PC-3 (cell line): ENCODE measurements at places on chromosomes 3 and 15.

DNA sequence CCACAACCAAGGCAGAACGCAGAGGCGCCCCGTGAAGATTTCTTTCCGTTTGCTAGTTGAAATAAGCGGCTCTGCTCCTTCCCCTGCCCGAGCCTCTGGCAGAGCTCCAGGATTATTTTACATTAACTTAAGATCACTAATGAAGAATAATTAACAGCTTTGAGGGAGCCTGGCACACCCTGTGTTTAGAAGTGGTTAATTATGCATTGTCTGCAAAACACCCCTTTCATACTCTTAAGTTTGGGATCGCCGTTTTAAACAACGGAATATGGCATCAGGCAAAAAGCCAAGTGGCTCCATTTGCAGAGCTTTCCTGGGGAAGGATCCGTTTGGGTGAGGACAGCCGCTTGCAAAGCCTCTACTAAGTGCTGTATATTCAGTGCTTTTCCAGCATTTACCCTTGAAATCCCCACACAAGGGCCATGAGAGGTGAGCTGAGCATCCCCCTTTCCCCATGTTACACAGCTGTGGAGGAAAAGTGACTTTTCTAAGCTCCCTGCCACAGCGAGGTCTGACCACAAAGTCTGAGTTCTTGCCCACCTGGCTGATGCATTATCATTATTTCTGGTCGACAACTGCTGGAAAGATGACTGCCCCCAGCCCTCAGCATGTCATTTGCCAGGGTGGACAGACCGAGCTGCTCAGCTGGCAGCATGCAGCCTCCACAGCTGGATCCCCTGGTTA, 33.9 kb downstream of the IQSEC1 start:
- DNase-seq, result no peak

GRCh38 chr3:130758624-130759369, 12.2 kb upstream of the PIK3R4 start:
- no peak for DNase-seq

DNA sequence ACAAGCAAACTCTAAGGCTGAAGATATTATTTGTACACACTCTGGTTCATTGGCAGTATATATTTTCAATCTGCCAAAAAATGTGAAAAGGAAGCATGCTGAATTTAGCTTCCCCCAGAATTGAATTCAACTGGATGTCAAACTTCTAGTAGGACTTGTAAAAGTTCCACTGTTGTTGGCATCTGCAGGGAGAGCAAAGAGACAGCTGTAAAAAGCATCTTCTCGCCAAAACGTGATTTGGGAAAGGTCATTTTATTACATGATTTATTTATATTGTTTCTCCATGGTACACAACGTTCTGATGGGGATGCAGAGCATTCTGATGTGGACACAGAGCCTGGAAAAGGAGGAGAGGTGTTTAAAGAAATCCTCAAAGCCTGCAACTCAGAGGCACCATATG, 196.7 kb upstream of the ADAMTS9 start:
- no peak for DNase-seq

GRCh38 chr3:40098261-40098759, 211.2 kb upstream of the EIF1B start:
- DNase-seq, result no peak

- DNase-seq, result no peak
Observed at GRCh38 chr3:172236771-172237742, 197.7 kb downstream of the FNDC3B start.

GRCh38 chr15:65761210-65761926, 30.7 kb downstream of the DENND4A start:
- no peak for DNase-seq

GRCh38 chr3:44926172-44926571, 49.8 kb downstream of the ZDHHC3 start:
- no peak for DNase-seq

DNA sequence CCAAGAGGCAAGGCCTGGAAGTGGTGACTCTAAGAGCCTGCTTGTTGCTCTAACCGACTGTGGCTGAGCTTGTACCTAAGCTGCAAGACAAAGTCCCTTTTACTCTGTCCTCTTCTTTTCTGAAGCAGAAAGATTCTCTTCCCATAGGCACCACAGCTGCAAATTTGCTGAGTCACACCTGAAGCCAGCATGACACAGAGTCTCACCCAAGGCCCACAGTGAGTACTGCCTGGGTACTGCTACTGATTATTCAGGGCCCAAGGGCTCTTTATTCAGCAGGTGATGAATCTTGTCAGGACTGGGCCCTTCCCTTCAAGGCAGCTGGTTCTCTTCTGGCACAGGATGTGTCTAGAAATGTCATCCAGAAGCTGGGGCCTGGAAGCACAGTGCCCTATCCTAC, 18.9 kb upstream of the TIGIT start:
- DNase-seq, result no peak

GRCh38 chr3:25103391-25103790, 324.7 kb upstream of the RARB start:
- no peak for DNase-seq

DNA sequence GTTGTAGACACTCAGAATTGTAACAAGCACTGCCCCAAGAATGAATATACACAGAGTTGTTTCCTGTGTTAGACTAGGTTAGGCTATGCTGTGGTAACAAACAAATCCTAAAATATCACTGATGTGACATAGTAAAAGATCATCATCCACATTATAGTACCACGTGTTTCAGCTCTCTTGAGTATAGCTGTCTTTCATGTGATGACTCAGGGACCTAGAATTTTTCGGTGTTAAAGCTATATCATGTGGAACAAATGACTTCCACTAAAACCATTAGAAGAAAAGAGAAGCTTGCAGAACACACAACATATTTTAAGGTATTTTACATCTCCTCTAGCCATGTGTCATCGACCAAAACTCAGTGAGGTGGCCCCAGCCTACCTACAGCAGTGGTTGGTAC, 307.9 kb upstream of the RBMS3 start:
- DNase-seq, result peak; percentile 66

GRCh38 chr3:153658136-153658535, 463.1 kb upstream of the ARHGEF26 start:
- DNase-seq, result no peak

GRCh38 chr3:16186086-16186485, 11.6 kb downstream of the GALNT15 start:
- no peak for DNase-seq

DNA sequence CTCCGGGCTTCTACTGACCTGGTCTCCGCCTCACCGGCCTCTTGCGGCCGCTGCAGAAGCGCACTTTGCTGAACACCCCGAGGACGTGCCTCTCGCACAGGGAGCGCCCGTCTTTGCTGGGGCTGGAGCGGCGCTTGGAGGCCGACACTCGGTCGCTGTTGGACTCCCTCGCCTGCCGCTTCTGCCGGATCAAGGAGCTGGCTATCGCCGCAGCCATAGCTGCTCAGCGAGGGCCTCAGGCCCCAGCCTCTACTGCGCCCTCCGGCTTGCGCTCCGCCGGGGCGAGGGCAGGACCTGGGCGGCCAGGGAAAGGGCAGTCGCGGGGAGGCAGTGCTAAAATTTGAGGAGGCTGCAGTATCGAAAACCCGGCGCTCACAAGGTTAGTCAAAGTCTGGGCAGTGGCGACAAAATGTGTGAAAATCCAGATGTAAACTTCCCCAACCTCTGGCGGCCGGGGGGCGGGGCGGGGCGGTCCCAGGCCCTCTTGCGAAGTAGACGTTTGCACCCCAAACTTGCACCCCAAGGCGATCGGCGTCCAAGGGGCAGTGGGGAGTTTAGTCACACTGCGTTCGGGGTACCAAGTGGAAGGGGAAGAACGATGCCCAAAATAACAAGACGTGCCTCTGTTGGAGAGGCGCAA, 319.2 kb downstream of the FGF12 start:
- DNase-seq, result no peak

DNA sequence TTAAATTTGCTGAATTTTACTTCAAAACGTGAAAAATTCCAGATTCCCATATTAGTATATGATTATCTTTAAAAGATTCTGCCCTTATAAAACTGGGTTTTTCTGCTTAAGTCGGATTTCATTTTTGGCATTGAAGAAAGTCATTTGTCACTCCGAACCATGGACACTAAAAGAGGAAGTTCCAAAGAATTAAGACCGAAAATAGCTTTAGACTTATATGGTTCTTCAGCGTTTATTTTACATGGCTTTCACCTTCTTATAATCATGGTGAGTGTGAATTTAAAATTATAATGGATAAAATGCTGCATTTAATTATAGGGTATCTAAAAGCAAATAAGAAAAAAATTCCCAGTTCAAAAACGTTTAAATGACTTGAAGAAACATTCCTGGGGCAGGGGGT, 1.0 kb downstream of the C3orf38 start:
- DNase-seq, result no peak

DNA sequence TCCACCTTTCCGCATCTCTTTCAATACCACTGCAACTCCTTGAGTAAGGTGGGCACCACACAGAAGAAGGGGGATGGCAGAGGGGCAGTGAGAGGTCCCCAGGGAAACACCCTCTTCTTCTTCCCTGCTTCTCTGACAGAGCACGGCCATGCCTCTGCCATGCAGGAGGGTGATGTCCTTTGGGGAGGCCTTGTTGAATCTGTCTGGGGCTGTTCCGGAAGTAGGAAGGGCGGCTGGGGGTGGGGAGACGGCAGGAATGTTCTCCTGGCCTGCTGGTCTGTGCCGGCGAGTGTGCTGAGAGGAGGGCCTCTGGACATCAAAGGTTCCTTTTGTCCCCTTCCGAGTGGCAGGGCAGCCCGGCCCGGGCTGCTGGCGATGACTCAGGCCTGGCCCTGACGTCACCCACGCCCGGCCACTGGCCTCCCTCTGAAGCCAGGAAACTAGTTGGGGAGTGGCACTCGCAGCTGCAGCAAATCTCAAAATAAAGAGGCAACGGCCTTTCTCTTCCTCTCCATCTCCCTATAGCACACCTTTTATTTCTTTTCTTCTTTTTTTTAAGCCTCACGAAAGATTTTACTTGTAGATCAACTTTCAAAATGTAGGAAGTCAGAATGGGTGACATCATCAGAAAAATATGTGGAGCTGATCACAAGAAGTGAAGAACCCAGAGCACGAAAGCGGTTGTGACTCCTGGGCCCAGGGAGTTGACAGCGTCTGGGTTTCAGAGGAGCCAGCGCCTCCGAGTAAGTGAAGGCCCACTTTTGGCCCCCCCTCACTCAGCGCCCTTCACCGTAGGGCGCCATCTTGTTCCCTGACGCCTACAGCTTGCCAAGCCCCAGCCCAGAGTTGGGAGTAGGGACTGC, at the start of gene ZBTB38:
ZBTB38 (plus strand) TSS at position 443 of the 863 bp plus-strand sequence. CDS start 73,885 bp downstream, outside the sequence.
- DNase-seq, result peak; percentile 89

DNA sequence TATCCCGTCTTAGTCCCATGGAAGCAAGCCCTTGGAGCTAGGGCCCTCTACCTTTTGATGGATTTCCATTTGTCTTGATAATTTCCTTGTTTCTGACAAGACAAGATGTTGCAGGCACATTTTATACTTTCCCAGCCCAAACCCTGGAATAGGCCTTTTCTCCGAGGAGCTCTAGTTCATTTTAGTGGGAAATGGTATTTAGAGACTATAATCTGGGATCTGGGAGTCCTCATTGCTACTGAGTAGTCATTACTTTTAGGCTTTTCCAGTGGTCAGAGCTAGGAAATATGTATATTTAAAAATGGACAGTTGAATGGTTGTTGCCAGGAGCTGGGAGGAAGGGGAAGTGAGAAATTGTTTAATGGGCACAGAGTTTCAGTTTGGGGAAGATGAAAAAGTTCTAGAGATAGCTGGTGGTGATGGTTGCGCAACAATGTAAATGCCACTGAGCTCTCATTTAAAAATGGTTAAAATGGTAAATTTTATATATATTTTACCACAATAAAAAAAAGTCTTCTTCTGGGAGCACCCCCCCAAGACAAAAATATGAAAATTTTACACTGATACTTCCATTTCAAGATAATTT, 31.6 kb downstream of the MLH1 start:
- DNase-seq, result no peak

- peak; percentile 64 for DNase-seq
Observed at GRCh38 chr3:110995461-110996231, 76.0 kb upstream of the NECTIN3 start.

- DNase-seq, result no peak
Observed at GRCh38 chr15:45093013-45093412, 21.0 kb downstream of the DUOX2 start.

GRCh38 chr15:90103701-90104329, 1.5 kb upstream of the IDH2 start:
- DNase-seq, result no peak

DNA sequence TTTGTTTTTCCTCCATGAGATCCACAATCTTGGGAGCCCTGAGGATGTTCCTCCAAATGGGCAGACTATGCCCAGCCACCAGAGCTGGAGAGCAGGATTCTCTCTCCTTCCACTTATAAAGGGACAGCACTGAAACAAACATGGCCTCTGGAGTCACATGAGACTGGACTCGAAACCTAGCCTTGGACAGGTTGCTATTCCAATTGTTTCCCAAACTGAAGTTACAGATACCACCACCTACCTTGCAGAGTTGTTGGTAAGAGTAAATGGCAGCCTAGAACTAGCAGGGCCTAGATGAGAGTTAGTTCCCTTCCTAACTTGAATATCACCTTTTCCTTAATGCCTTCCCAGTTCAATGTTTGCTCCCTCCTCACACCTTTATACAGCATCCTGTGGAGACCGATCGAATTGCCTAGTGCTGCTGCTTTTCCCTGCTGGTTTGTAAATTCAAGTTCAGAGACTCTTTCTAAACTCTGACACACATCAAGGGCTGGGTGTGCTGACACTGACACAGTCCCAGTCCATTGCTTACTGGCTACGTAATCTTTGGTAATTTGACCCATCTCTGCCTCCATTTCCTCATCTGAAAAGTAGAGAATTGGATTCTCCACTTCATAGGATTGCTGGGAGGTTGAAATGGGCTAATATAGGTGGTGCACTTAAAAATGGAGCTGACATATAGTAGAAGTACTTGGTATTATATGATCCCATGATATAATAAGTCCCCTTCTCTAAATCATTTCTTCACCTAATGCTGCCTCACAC, 2.6 kb downstream of the IMP3 start:
- DNase-seq, result no peak

DNA sequence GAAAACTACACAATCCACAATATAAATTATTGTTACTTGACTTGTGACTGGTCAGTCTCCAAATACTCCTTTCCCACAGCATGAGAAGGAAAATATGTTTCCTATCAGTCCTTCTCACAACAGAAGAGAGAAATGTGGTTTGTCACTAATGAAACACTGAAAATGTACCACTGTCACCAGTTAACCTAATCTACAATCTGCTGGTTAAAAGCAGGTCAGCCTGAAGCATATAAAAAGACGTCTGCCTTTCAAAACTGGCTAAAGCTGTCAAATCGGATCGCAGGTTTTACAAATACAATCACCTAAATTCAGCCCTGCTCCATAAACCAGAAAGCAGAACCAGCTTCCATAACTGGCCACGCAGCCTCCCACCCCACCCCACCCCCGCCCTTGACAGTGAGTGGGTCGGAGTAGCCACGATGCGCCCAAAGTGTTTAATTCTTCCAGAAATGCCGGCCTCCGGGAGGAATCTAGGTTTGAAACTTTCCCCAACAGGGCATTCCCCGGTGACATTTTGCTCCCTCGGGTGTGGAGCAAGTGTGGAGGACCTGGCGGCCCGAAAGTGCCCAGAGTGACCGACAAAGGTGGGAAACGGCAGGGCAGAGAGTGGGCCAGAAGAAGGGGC, 682 bp downstream of the ETFA start:
- peak; percentile 3 for DNase-seq

- no peak for DNase-seq
Observed at GRCh38 chr3:139607257-139608107, 67.9 kb upstream of the RBP1 start.

GRCh38 chr3:99324636-99325203, 313.7 kb upstream of the COL8A1 start:
- DNase-seq, result no peak

GRCh38 chr3:157082305-157082982, 77.5 kb downstream of the CCNL1 start:
- DNase-seq, result peak; percentile 92
